ENCODE measurements at places on chromosomes 3 and 15.
A peak's percentile ranks its signal among the peaks of the same experiment; 100 is the strongest.

- DNase-seq = no peak
These were observed 352 bp upstream of the TMF1 start for GRCh38 chr3:69052472-69052898.

GRCh38 chr15:39281094-39281493, 299.8 kb upstream of the THBS1 start:
- no peak for DNase-seq

DNA sequence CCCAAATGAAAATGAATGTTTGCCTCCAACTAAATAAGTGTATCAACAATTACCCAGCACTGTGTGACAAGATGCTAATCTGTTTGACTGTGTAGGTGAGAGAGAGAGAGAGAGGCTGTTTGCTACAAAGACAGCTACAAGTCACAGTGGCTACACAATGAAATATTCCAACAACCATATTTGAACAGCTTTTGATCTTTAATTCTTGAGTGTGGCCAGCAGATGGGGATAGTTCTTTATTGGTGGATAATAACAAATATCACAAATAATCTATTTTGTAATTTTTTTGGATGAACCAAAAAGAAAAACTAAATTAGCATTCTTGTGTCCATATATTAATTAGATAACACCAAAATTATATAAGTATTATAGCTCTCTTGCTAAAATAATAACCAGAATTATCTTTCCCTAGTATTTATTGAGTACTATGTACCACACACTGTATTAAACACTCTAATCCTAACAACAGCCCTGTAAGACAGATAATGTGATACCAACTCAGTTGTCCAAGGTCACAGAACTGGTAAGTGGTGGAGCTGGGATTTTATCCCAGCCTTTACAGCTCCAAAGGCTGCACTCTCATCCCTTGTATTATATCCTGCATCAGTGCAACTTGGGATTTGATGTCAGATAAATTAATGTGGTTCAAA, 61.9 kb upstream of the C3orf80 start:
- no peak for DNase-seq

- DNase-seq = no peak
These were observed 101.4 kb upstream of the SOX2 start for GRCh38 chr3:181610083-181610972.

DNA sequence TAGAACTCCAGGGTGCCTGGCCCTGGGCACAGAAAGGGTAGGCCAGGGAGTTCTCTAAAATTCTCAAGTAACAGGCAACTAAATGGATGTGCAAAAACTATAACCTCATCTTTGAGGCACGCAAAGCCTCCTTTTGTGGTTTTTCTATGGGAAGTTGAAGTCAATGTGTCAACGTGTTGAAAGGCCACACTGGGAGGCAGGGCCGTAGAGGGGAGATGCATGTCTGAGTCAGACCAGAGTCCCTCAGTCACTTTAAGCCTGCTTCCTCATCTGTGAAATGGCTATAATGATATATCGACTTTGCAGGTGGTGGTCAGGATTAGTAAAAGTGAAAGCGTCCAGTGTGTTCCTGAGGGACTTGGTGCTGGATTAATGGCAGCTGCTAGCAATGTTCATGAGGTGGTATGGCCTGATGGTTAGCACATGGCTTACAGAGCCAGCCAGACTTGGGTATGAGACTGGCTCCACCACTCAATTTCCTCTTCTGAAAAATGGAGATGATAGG, 17.0 kb downstream of the TGM5 start:
- peak; percentile 91 for DNase-seq

- no peak for DNase-seq
These were observed 336.5 kb downstream of the PTPRG start for GRCh38 chr3:61897848-61898247.

DNA sequence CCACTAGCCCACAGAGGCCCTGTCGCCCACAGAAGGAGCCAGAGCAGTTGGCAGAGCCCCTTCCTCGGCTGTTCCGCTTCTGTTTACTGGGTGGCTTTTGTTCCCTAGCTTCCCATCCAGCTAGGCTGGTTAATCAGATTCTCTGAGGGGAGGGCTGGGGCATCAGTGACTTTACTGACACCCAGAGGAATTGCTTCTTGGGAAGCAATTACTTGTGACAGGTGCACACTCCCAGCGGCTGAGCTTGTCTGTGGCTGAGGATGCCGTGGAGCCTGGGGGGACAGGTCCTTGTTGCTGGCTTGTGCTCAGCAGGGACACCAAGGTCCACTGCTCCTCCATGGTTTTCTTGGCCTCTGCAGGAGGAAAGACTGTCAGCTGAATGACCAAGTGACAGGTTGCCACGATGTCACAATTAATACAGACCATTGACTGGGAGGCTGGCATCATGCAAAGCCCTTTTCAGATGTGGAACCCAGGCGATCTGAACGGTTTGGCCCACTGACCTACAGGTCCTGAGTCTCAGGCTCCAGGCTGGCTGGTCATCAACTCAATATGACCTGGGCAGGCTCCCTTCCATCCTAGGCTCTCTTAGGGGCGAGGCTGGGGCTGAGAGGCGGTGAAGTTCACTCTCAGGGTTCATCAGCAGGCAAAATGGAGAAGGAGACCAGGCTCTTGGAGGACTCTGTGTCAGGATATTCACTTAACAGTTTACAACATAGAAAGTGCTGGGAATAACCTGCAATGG, 31.8 kb upstream of the SFMBT1 start:
- no peak for DNase-seq

- DNase-seq = no peak
These were observed 332.2 kb downstream of the LPP start for GRCh38 chr3:188486126-188486525.

GRCh38 chr3:141305436-141305835, 62.9 kb upstream of the ZBTB38 start:
- DNase-seq = peak; percentile 39

GRCh38 chr3:32237670-32238452, 619 bp upstream of the CMTM8 start:
- no peak for DNase-seq

DNA sequence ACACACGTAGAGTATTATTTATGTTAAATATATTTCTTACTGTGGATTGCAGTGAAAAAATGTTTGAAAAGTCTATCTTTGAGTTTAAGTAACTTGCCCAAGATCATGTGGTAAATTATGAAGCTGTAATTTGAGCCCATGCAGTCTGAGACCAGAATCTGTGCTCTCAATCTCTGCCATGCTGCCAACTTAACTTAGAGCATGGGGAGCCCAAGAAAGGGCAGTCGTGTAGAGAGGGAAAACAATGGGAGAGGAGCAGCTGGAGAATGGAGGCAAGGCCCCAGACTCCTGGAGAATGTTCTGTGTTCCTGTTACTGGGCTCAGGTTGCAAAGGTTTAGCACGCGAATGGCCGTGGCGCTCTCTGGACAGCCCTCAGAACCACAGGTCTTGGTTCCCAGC, 311.6 kb upstream of the RASGRP1 start:
- DNase-seq = no peak

- no peak for DNase-seq
These were observed 342.9 kb downstream of the THSD4 start for GRCh38 chr15:71458089-71458660.

GRCh38 chr15:60964527-60964926, 264.6 kb downstream of the RORA start:
- DNase-seq = no peak

DNA sequence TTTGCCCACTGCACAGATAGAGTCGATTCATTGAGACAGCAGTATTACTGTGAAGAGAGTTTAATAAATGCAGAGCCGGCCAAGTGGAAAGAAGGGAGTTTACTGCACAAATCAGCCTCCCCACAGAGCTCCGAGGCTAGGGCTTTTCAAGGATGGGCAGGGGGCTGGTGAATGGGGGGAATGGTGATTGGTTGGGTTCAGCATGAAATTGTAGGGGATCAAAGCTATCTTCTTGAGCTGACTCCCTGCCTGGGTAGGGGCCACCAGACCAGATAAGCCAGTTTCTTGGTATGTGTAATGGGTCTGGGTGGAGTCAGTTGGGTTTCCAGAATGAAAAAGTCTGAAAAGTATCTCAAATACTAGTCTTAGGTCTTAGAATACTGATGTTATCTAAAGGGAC, 66.6 kb downstream of the SYNPR start:
- DNase-seq = no peak

GRCh38 chr15:83694015-83694414, 40.1 kb downstream of the ADAMTSL3 start:
- peak; percentile 3 for DNase-seq

- DNase-seq = no peak
These were observed 94.0 kb upstream of the PLCL2 start for GRCh38 chr3:16790432-16791400.

GRCh38 chr3:13069495-13069894, 3.7 kb downstream of the IQSEC1 start:
- DNase-seq = no peak

Data from H54 (cell line).